Vagina (tissue), 2 donors: ENCODE measurements at places on chromosomes 6 and 20.

DNA sequence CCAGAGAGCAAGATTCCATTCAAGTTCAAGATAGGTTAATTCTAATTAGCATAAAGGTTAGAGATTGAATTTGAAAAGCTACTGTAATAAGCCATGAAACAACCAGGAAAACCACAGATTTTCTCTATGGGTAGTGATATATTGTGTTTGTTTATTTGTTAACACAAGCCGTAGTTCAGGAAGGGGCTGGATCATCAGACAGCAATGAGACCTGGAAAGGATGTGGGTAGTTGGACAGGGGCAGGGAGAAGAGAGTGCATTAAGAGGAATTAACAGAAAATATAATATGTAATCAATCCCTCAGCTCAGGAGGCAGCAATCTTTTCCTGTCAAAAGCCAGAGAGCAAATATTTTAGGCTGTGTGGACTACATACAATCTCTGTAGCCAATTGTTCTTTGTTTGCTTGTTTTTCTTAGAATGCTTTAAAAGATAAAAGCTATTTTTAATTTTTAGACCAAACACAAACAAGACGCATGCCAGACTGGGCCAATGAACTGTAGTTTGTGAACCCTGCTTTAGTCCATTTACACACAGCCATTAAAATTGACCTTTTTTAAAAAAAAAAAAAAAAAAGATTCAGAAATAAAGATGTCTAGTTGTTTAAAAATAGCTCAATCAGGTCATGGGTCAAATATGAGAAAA is 398.7 kb upstream of the MARCKS start:
- no peak for DNase-seq

- no peak for DNase-seq
Observed at GRCh38 chr6:157346373-157346772, 23.1 kb upstream of the TMEM242 start.

DNA sequence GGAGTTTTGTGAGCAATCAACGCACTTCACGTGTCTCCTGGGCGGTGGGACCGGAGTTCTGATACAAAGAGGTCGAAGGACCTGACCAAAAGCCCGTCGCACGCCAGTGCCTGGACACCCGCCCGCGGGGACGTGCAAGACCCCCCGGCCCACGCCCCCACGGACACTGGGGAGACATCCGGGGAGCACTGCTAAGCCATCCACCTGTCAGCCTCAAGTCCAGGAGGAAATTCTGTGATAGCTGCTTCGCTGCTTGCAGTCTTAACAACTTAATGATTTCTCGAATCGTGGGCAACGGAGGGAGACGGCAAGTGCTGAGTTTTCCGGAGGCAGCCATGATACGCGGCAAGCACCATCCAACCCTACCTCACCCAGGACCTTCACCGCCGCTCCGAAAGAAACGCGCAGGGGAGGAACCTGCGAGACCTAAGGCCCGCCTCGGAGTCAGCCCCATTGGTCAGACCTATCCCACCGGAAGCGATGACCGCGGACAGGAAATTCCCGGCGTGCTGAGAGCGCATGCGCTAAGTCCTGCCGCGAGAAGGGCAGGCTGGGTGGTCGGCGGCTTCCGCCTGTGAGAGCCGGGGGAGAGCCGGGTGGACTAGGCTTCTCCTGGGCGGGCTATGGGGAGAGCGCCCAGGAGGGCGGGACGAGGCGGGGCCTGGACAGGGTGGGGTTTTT is at the start of gene TFB1M:
Gene TFB1M, minus strand, starts transcription at position 393 of the 681 bp plus-strand sequence. Its CDS starts 56 bp downstream, at position 337.
- DNase-seq, result peak; percentile 99

DNA sequence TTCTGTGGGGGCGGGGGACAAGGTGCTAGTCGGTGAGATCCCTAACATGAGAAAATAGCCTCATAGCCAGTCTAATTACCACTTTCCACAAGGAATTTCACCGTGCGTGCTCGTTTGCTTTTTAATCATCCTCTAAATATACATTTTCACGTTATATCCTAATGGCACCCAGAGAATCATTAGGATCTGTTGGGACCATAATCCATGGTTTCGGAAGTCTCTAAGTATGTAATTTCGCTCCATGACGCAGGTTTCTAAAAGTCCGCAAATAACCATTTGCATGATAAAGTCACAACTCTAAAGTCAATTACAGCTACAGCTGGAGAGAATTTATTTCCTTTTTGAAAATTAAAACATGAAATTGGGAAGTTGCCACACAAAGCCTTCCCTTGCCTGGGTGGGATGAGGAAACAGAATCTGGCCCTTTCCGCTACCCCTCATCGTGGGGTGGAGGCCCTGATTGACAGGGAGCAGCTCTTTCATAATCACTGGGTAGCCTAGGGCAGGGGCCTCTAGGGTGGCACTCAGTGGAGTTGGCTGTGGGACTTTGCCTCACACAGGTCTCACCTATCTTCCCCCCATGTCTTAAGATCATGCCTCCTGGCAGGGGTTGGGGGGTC is 81.9 kb downstream of the LRFN2 start:
- no peak for DNase-seq

- no peak for DNase-seq
Observed at GRCh38 chr20:24694157-24694726, 224.8 kb downstream of the SYNDIG1 start.

- DNase-seq, result no peak
Observed at GRCh38 chr6:18445228-18445627, 58.1 kb downstream of the RNF144B start.

- DNase-seq, result peak; percentile 52
Observed at GRCh38 chr6:31466466-31466865, 31.5 kb upstream of the MICB start.

GRCh38 chr6:1316489-1316971 is 4.6 kb downstream of the FOXQ1 start:
- DNase-seq, result no peak

DNA sequence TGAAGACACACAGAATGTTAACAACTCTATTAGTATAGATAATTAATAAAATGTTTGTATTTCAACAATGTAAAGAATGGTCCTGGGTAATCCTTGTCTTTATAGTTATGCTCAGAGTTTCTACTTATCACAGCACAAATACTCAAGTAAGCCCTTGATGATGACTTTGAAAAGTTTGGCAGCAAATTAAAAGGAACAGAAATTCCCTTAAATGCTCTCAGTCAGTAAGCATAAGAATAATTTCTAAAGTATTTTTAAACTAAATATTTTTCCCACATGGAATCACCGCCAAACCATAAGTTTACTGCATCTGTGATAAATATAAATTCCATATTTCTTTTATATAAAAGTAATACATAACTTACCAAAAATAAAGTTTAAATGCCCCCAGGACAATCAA is 96.1 kb downstream of the COL12A1 start:
- DNase-seq, result no peak

- DNase-seq, result no peak
Observed at GRCh38 chr6:55694148-55694547, 115.2 kb upstream of the HMGCLL1 start.

GRCh38 chr6:117494694-117495318 is 12.3 kb downstream of the DCBLD1 start:
- no peak for DNase-seq

- no peak for DNase-seq
Observed at GRCh38 chr6:129586815-129587214, 123.2 kb downstream of the ARHGAP18 start.

GRCh38 chr6:157864185-157864761 is 41.2 kb downstream of the SNX9 start:
- DNase-seq, result no peak

GRCh38 chr20:50271176-50271575 is 80.5 kb downstream of the CEBPB start:
- DNase-seq, result no peak

DNA sequence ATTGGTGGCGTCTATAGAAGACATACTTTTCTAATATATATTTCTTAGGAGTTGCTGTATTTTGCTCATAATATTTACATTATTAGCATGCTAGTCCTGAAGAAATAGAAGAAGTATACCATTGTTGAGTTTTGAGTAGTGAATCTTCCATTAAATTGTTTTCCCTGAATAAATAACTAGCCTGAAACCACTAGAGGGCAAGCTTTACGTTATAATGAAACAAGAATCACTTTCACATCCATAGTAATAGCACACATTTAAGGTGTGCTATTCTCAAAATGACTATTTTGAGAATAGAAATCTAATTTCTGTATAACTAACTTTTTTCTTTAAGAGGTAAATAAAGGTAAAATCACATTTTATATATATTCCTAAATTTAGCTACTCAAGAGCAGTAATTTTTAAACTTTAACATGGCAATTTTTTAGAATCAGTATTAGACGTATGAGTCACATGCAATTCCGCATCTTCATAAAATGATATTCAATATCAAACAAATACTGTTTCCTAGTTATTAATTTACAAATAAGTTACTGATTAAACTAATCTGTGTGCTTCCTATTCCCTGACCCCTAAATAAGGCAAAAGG is 213.2 kb upstream of the MANEA start:
- no peak for DNase-seq

DNA sequence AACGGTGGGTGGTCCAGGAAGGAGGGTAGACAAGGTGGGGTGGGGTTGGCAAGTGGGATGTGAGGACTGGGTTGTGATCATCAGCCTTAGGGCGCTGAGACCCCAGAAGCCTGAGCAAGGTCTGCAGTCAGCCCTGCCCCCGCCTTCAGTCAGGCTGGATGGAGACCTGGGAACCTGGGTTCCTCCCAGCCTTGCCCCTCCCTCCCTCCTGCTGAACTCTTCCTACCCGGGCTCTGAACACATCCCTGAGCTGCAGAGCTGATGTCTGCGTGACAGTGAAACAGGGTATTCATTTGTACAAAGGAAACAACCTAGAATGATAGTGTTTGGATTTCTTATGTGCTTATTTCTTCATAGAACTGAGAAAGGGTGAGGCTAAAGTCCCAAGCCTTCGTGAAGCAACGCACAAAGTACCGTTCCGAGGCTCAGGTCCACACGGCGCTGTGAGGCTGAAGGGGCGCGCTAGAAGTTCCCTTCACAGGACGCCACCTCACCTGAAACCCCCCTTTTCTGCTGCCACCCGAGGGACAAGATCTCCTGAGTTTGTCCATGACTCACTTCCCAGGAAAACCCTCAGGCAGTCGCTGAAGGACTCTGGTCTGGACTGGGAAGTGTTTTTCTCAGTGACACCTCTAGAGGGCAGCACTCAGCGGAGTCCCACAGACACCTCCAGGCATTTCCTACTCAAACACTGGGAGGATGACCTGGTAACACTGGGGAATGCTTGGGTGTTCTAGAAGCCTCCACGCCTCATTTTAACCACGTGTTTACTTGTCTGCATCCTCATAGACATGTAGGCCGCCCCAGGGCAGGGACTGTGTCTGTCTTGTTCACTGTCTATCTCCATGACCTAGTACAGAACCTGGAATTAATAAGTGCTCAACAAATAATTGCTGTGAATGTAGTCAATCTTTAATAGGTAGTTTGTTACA is 1.2 kb downstream of the GSTA5 start:
- DNase-seq, result no peak

GRCh38 chr6:36378936-36379335 is 8.5 kb downstream of the ETV7 start:
- no peak for DNase-seq

DNA sequence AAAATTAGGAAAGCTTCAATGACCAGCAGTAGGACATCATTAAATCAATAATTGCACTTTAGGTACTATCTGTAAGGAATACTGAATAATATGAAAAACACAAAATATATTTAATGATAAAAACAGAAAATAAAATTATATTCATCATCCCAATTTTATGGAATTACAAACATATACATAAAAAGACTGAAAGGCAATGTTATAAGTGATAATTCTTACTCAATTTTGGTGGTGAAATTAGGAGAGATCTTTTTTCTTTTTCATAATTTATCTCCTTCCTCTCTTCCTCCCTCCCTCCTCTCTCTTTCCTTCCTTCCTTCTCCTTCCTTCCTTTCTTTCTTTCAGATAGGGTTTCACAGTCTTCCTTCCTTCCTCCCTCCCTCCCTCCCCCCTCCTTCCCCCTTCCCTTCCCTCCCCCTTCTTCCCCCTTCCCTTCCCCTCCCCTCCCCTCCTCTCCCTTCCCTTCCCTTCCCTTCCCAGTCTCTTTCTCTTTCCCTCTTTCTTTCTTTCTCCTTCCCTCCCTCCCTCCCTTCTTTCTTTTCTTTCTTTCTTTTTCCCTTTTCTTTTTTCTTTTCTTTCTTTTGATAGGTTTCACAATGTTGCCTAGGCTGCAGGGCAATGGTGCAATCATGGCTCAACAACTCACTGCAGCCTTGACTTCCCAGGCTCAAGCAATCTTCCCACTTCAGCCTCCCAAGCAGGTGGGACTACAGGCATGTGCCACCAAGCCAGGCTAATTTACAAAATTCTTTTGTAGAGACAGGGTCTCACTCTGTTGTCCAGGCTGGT is 36.8 kb downstream of the RSPH3 start:
- DNase-seq, result no peak

- DNase-seq, result no peak
Observed at GRCh38 chr20:46930640-46931339, 36.1 kb downstream of the EYA2 start.

- DNase-seq, result no peak
Observed at GRCh38 chr6:2973676-2974075, 2.3 kb upstream of the SERPINB6 start.

- DNase-seq, result no peak
Observed at GRCh38 chr6:125415913-125416312, 114.1 kb upstream of the HDDC2 start.

DNA sequence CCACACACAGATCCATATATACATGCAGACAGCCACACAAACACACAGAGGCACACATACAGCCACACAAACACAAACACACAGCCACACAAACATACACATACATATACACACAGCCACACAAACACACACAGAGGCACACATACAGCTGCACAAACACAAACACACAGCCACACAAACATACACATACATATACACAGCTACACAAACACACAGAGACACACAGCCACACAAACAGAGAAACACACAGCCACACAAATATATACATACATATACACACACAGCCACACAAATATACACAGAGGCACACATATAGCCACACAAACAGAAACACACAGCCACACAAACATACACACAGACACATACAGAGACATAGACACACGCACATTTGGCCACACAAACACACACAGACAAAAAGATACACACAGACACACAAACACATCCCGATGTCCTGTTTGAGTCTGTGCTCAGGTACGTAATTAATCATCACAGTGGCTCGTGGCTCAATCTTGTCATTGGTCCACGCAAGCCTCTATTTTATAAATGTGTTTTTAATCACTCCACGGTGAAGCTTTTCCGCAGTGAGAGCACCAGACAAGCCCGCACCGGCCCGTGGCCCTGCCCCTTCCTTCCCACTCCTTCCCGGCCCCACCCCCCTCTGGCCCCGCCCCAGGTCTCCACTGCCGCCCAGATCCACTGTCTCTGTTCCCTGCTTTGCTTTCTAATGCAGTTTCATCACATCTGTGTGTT is 135.3 kb downstream of the CDH4 start:
- no peak for DNase-seq

DNA sequence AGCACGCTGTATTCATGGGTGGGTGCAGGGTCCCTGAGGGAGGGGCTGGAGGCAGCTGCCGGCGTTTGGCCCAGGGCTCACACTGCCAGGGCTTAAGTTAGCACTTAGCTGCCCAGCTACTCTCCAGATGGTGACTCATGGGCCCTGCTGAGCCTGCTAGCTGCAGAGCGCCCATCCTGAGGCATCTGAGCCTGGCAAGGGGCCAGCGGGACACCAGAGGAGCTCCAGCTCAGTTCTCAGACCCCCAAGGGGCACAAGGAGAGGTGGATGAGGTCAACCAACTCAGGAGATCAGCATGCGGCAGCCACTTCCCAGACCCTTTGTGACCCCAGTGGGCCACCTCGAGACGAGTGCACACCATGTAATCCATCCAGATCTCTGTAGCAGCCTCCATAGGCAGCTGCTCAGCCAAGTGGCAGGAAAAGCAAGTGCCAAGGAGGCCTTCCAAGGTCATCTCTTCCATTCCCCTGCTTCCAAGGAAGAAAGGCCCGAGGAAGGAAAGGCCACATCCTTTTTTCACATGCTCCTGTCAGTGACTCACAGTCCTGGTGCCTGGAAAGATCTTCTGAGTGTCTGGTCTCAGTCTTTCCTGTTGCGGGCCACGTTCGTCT is 35.3 kb downstream of the FOXP4 start:
- DNase-seq, result no peak
